Fibroblast of lung (primary cell): ENCODE measurements at places on chromosomes 2 and 18.

- no peak for DNase-seq
Observed at GRCh38 chr2:108803045-108803736, 16.6 kb downstream of the CCDC138 start.

DNA sequence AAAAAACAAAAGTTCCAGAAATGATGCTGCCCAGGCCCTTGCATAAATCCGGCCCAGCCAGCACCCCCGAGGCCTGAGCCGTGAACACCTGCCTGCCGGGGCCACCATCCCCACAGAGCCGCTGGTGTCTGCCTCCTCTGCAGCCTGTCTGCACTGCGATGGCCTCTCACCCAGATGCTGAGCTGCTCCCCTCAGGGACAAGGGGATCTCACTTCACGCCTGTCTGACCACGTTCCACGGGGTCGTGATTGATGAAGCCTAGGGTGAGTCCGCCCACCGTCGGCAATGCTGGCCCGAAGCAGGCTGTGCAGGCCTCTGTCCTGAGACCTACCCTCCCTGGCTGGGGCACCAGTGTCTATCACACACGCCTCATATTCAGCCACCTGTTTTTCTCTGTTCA lies 444.2 kb downstream of the EIPR1 start:
- DNase-seq: no peak

DNA sequence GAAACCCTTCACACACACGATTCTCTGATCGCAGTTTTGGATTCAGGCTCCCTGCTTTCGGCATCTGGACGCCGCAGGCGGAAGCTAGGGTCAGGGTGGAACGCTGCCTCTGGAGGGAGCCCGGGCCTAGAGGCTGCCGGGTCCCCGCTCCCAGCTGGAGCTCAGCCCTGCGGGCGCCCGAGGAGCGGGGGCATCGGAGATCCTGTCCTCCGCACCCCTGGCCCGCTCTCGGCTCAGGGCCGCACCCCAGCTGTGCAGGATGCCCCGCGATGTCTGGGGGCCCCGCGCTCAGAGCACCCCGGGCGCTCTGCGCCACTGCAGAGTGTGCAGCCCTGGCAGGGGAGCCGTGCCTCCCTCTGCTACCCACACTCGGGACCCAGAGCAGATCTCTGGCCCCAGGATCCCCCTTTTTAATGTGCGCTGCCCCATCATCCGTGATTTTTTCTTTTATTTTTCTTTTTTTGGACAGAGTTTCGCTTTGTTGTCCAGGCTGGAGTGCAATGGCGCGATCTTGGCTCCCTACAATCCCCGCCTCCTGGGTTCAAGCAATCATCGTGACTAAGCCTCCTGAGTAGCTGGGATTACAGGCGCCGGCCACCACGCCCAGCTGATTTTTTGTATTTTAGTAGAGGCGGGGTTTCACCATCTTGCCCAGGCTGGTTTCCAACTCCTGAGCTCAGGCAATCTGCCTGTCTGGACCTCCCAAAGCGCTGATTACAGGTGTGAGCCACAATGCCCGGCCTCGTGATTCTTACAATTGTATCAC lies 54.8 kb upstream of the TUBA3E start:
- DNase-seq: peak; percentile 18

- DNase-seq: peak; percentile 75
Observed at GRCh38 chr18:71443706-71444480, 1100.2 kb downstream of the CBLN2 start.

- no peak for DNase-seq
Observed at GRCh38 chr2:239668651-239669050, 267.8 kb upstream of the HDAC4 start.

- DNase-seq: no peak
Observed at GRCh38 chr2:157748371-157749142, 119.9 kb upstream of the ACVR1C start.

DNA sequence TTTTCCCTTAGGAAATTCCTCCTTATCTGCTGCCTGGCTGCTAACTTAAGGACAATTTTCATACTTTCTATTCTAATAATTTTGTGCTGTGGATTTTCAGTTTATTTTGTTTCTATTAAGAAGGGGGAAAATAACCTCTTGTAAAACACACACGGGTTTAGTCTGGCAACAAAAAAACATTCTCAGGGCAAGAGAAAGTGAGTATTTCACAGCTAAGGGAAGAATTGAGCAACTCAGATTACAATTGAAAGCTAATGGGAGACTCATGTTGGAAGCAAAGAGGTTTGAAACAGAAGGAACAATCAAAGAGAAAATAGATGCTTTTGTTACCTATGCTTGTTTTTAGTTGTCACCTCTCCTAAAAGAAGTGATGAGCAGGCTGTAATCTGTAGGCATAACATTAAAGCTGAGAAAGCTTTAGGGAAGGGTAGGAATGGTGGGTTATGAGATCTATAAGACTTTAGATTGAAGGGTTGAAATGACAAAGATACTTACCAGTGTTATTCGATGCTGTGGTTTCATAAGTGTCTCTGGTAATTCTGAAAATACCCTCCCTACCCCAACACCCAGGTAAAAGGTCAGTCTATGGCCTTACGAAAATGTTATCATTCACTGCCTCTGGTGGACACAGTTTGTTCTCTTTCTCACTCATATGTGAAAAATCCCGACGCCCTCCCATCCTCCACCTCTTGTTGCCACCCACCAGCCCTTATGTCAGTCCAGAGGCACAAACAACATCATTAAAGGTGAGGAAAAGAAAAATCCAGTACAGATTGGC lies 510.9 kb downstream of the TXNL1 start:
- DNase-seq: no peak

DNA sequence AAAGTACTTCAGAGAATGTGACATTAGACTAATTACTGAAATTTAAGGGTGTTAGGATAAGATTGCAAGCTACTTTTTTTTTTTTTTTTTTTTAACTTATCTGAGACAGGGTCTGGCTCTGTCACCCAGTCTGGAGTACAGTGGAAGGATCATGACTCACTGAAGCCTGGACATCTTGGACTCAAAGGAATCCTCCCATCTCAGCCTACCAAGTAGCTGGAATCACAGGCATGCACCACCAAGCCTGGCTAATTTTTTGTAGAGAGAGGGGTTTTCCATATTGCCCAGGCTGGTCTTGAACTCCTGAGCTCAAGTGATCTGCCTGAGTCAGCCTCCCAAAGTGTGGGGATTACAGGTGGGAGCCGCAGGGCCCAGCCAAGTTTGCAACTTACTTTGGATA lies 1246.0 kb upstream of the ZEB2 start:
- DNase-seq: no peak

DNA sequence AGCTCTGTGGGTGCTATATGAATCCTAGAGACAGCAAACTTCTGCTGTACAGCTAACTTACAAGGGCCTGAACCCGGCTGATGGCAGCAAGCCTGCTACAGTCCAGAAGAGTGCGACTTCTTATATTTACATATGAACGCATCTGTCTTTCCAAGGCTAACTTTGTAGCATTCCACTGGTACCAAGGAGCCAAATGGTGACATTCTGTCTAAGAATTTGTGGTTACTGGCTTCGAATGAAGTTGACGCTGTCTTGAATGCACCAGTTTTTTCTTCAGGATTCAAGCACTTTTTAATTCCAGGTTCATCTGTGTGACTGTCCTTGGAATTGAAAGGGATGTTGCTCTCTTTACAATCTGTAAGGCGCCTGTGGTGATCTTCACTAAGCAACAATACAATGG lies 42.4 kb downstream of the THUMPD2 start:
- DNase-seq: peak; percentile 99

GRCh38 chr2:146659976-146660375 lies 1184.9 kb upstream of the ACVR2A start:
- peak; percentile 18 for DNase-seq

GRCh38 chr2:216710551-216711301 lies 15.4 kb upstream of the IGFBP5 start:
- peak; percentile 88 for DNase-seq

GRCh38 chr2:2824588-2824987 lies 493.5 kb upstream of the MYT1L start:
- no peak for DNase-seq

- no peak for DNase-seq
Observed at GRCh38 chr18:6798896-6799295, 69.4 kb downstream of the ARHGAP28 start.

- no peak for DNase-seq
Observed at GRCh38 chr2:26150243-26150642, 22.6 kb upstream of the GAREM2 start.

- DNase-seq: peak; percentile 12
Observed at GRCh38 chr18:50866765-50867164, 12.2 kb upstream of the ME2 start.

DNA sequence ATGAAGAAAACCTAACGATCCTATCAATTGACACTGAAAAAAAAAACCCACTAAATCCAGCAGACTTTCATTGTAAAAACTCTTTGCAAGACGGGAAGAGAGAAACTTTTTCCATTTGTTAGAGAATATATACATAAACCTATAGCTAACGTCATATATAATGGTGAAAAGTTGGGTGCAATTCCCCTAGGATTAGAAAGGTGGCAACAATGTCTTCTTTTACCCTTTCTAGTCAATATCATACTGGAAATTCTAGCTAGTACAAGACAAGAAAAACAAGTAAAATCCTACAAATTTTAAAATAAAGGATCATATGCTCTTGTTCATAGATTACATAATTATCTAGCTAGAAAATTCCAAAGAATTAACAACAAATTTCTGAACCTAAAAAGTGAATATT lies 1596.5 kb upstream of the LRRTM1 start:
- DNase-seq: no peak

- DNase-seq: no peak
Observed at GRCh38 chr2:13522917-13523821, 806.4 kb downstream of the TRIB2 start.

DNA sequence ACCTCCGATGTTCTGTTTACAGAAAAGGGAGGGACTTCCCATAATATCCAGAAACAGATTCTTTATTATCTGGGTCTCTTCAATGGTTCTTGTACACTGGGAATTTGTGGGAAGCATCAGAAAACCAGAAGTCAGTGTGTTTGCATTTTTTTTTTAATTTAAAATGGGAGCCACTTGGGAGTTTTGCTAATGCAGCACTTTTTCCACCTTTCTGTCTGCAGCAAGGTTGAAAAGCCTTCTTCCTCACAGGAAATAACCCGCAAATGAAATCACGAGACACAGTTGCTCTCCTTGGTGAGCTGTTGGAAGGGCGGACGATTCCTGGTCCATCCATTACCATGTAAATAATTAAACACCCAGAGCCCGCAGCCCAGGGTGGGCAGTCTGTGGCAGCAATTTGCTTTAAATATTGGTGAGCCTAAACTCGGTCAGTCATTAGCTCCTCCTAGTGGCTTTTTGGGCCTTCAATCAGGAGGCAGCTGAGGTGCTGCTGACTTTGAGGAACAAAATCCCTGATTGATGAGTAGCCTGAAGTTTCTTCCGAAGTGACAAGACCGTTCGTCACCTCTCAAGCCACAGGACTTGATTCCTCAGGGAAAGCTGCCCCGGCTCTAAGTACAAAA lies 471.5 kb downstream of the EPHA4 start:
- peak; percentile 20 for DNase-seq

- no peak for DNase-seq
Observed at GRCh38 chr2:199777315-199777714, 73.7 kb downstream of the FTCDNL1 start.

DNA sequence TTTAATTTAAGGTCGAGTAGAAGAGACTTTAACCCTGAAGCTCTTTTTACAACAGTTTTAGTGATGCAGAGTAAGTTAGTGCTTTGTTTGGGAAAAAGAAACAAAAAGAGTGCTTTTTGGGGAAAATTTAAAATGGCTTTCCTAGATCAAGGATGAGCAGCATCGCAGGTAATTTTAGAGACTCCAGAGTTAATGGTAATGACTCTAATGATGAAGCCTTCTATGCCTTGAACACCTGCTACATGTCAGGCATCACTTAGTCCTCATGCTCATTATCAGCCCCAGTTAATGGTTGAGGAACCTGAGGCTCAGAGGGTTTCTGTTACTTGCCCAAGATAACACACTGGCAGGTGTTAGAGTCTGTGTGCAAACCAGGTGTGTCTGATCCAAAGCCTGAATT lies 167.8 kb downstream of the ACOXL start:
- DNase-seq: no peak

DNA sequence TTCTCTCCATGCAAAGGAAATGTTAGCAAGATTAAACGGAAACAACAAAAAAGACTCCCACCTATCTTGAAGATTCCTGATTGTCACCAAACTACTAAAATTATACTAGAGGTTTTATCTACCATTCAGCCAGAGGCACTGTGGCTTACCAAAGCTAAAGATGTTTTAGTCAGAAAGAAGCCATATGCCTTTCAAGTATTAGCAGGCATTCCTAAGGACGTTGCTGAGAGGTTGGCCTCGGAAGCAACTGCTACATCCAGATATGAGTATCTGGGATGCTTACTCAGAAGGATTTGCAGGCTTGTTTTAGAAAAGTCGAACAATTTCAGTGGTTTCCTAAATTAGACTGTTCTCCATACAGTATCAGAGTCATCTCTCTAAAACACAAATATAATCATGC lies 88.3 kb upstream of the UBE2E3 start:
- no peak for DNase-seq

DNA sequence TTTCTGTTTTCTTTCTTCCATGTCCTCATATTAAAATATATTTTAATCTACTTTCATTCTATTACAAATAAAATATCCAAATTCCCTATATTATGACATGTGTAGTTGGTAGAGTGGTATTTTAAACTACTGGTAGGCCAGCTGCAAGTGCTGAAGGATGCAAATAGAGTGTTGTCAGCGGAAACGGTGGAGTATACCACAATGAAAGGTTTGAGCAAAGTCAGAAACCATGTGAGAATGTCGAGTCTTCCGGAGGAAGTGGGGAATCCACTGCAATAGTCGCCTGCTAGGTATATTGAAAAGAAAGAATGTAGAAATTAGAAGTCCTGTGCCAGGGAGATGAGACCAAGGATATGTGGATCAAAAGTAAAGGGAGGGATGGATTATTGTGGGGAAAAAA lies 373.9 kb downstream of the DSEL start:
- no peak for DNase-seq

- DNase-seq: no peak
Observed at GRCh38 chr2:42721898-42722297, 42.0 kb downstream of the OXER1 start.
